ENCODE measurements at places on chromosomes 16 and 17. TPM values are rescaled to one million over a fixed set of nuclear protein-coding genes. Genes with fewer than 3 reads are reported as not detected.

Gene NPW
- polyA plus RNA-seq, result 5.7 TPM

Gene C1QTNF1
- polyA plus RNA-seq, result 3.2 TPM

Gene TP53TG3B
- not detected for polyA plus RNA-seq

Gene KRT24
- not detected for polyA plus RNA-seq

Gene SLC5A2
- 52.0 TPM for polyA plus RNA-seq

Gene TMEM98
- polyA plus RNA-seq, result 242 TPM

Gene KRTAP9-2
- not detected for polyA plus RNA-seq

Gene CUEDC1
- 45.6 TPM for polyA plus RNA-seq

Gene REXO5
- polyA plus RNA-seq, result 7.4 TPM

Gene ENKD1
- 24.5 TPM for polyA plus RNA-seq

DNA sequence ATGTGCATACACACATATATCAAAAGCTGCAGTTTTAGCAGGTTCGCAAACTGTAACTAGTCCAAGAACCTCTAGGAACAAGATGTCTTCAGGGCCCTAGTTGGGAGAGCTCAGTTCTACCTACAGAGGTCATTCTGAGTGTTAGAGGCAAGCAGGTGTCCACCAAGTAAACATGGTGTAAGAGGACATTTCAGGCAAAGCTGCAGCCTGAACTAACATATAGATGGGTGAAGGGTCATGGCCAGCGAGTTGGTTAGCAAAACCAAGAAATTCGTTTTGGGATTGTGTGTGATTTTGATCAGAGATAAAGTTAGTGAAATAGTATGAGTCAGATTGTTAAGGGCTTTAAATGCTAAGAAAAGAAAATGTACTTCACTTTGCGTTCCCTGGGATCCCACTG lies 24.6 kb downstream of the C17orf75 start:
- DNase-seq, result no peak

- peak; percentile 58 for DNase-seq
Measured at GRCh38 chr16:84836234-84836647, 16.5 kb downstream of the CRISPLD2 start.

- no peak for DNase-seq
Measured at GRCh38 chr17:77300016-77300686, 159.4 kb downstream of the SEC14L1 start.

- DNase-seq, result no peak
Measured at GRCh38 chr16:54933281-54934011, 2.8 kb downstream of the IRX5 start.

GRCh38 chr16:88282564-88283395 lies 100.0 kb upstream of the ZNF469 start:
- DNase-seq, result no peak

DNA sequence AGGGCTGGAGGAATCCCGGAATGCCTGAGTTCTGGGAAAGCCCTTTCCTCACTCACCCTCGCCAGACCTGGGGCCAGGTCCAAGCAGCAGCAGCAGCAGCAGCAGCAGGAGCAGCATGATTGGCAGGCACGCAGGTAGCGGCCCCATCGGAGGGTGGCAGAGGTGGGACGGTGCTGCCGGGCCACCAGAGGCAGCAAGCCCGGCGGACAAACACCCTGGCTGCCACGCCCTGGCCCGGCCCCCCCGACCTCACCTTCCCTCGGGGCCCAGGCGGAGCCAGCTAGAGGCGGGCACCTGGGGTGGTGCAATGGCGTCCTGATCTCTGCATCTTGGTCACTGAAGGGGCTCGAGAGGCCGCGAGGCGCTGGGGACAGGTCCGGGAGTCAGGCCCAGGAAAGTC lies 122.4 kb downstream of the LAT start:
- DNase-seq, result no peak

GRCh38 chr17:77610972-77611521 lies 347.5 kb upstream of the TNRC6C start:
- DNase-seq, result no peak

- DNase-seq, result no peak
Measured at GRCh38 chr17:79023180-79023705, 726 bp upstream of the C1QTNF1 start.

- no peak for DNase-seq
Measured at GRCh38 chr16:85673529-85674417, 15.0 kb downstream of the GINS2 start.

GRCh38 chr17:83012868-83013778 lies 66.3 kb upstream of the METRNL start:
- DNase-seq, result no peak

- peak; percentile 91 for DNase-seq
Measured at GRCh38 chr17:18855831-18856569, 1.9 kb upstream of the PRPSAP2 start.

GRCh38 chr17:36673068-36673467 lies 71.7 kb downstream of the MRM1 start:
- DNase-seq, result no peak

DNA sequence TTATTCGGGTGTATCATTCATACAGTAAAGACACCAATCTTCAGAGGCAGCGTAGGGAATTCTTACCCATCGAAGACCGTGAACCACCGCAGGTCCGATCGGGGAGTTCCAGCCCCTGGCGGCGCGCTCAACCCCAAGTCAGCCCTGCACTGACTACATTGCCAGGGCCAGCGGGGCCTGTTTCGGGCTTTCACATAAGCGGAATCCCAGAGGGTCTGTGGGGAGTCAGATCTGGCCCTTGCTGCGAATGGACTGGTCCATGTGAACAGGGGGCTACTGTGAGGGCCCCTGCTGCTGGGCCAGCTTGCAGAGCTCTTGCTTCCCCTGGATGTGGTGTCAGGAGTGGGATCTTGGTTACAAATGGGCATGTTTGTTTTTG lies 7.6 kb downstream of the PDE6G start:
- no peak for DNase-seq

DNA sequence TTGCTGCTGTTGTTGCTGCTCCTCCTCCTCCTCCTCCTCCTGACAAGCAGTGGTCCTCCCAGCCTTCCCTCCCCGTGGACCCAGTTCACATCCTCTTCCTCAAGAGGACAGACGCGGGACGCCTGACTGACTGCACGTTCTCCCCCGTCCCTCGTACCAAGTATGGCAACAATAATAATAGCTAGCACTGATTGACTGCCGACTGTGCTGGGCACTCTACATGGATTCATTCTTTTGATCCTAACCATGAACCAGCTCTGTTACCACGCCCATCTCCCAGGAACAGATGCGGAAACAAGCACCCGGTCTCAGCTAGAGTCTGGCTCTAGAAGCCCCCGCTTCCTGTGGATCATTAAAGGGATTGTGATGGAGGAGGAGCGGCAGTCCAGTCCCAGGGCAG lies 78.0 kb downstream of the GNAO1 start:
- no peak for DNase-seq

DNA sequence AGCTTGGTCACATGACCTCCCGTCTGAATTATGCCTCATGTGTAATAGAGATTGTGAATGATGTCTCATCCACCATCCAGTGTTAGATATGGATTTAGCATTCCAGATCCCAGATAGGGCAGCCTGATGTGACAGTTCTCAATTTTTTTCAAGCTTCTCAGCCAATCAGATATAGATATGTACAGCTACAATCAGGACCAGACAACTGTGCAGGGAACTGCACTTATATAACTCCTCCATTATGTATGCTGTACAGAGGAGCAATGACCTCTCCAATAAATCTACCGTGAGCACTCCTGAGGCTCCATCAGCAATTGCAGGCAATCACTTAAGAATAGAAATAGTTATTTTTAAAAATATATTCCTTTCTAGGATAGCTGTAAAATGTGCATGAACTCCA lies 722.8 kb upstream of the SOX9 start:
- no peak for DNase-seq

DNA sequence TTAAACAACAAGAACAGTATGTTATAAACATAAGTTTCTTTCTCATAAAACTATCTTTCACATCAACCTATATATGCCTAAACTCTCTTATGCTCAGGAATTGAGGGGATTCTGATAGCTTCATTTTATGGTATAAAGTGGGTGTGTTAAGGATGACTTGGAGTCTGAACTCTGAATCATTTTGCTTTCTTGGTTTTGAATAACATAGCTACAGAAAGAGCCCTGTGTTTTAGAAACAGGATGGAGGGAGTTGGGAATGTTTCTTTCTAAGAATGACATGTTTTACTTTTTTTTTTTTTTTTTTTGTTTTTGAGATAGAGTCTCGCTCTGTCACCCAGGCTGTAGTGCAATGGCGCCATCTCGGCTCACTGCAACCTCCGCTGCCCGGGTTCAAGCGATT lies 50.1 kb downstream of the RHOT1 start:
- no peak for DNase-seq

GRCh38 chr17:55264278-55264644 lies 499 bp upstream of the HLF start:
- no peak for DNase-seq

Data from right renal pelvis (tissue), 4 donors.